Stimulated activated CD4-positive, alpha-beta T cell treated with anti-CD3 and anti-CD28 coated beads, Interleukin-12 subunit alpha, Interleukin-12 subunit beta, amount 100 ng/mL, for 4 hours (primary cell): ENCODE measurements at places on chromosomes 3 and 15.

DNA sequence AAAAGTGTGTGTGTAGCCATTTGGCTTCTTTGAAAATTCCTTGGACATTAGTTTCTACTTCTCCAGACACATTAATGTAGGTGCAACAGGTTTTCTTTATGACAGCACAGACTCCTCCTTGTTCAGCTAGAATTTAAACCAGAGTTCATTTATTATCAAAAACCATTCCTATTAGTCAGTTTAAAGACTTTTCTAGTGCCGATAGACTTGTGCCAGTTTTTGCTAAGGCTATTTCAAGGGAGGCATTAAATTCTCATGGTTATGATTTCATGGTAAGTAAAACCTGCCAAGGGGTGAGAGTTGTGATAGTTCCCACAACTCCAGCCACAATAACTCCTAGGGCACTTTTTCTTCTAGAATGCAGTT is 20.6 kb upstream of the SENP7 start:
- no peak for DNase-seq

DNA sequence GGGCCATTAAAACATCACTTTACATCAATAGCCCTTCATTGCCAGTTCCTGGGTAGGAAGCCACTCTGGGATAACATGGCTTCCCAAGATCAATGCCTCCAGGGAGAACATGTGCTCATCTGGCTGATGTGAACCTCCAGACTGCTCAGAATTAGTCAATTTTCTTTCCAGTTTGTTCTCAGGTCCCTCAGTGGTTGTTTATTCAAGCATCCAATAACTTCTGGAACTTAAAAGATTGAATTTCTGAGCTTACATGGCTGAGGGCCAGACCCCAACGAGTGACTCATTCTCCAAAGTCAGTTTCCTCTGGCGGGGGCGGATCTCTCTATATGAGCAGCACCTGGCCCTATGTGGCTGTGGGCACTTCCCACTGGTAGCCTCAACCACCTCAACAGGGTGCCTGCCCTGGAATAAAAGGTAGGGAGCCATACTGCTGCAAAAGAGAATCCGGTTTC is 34.0 kb downstream of the LYZL4 start:
- DNase-seq, result peak; percentile 12

GRCh38 chr3:117814975-117815374 is 1105.4 kb downstream of the TUSC7 start:
- DNase-seq, result no peak

- DNase-seq, result no peak
Observed at GRCh38 chr3:78414261-78414660, 1353.5 kb downstream of the ROBO1 start.

DNA sequence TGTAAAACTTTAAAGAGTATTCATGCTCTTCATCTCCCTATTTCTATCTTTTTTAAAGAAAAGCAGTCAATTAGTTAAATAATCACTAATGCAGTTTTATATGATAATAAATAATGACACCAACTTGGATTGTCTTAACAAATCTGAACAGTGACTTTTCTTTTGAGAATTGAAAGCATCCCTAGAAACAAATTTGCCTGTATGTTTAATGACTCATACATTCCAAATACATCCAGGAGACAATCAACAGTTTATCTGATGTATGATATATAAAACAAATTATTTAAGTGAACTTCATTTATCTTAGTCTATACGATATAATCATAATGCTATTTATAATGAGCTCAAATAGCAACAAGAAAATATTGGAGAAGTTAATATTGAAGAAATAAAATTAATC is 78.0 kb downstream of the ALCAM start:
- DNase-seq, result no peak

DNA sequence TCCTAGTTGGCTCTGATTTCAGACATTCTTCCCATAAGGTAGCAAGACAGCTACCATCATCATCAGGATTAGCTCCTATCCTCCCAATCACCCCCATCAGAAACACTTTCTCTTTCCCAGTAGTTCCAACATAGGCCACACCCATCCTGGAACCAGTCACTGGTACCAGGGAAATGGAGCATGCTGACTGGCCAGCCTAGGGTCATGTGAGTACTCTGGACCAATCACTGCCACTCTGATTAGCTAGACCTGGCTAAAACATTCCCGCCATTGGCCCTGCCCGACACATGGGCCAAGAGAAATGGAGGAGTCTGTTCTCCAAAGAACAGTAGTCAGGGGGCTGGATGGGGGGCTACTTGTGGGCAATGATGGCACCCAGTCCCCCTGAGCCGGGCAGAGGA is 12.4 kb downstream of the EFCC1 start:
- DNase-seq, result no peak

GRCh38 chr3:58288011-58288728 is 17.9 kb upstream of the RPP14 start:
- no peak for DNase-seq

- DNase-seq, result no peak
Observed at GRCh38 chr3:30964612-30965011, 70.2 kb upstream of the GADL1 start.

DNA sequence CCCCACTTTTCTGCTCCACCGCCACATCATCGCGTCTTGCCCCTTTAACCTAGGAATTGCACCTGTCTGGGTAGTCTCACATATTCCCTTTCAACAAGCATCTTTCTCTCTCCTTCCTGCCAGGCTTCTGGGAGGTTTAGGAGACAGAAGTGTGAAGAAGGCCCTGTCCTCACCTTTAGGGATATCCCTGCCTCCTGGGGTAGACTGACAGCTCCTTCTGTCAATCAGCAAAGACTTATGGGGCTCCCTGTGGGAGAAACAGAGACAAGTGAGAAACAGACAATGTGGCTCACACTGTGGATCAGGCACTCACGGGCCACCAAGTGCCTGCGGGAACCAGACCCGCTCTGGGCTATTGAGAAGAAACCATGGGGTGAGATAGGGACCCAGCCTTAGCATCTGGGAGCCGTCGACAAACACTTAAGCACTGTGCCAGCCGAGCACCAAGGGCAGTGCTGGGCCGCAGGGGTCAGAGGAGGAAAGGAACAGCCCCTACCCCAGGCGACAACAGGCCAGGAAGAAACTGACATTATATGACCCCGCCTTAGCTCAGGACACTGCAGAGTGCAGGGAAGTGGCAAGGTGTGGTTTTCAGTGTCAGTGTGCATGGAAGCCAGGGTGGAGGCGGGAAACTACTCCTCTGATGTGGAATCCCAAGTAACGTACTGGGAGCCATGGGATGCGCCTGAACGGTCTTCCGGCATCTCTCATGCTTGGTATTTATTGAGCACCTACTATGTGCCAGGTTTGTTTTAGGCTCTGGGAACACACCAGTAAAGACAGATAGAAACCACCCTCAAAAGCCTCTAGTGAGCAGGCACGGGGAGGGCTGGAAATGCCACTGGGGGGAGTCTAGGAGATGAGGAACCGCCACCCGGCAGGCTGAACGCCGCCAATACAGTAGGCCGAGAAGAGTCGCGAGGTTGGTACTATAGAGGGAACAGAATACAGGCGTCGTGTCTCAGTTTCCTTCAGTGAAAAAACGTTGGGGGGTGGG is 1.8 kb downstream of the EFCC1 start:
- no peak for DNase-seq

GRCh38 chr3:46498916-46499519 is 1.2 kb downstream of the RTP3 start:
- DNase-seq, result no peak

- no peak for DNase-seq
Observed at GRCh38 chr15:75796321-75796720, 46.9 kb upstream of the UBE2Q2 start.

DNA sequence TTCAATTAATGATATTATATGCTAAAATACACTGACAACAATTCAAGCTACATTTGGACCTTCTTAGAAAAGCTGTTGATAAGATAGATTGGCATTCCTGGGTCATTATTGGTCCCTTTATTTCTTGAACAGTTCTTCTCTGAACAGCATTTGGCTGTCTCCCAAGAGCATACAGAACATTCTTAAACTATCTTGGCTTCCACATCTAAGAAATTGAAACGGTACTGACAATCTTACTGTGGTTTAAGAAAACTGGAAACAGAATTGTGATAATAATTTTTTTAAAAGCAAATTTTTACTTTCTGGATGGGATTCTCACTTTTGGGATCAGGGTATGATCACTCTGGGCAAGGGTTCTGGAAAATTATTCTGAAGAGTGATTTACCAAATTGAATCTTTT is 161.7 kb upstream of the ZNF385D start:
- no peak for DNase-seq

- no peak for DNase-seq
Observed at GRCh38 chr3:184788751-184789150, 23.2 kb upstream of the VPS8 start.

- no peak for DNase-seq
Observed at GRCh38 chr15:50925281-50925680, 16.8 kb downstream of the AP4E1 start.

GRCh38 chr3:143875546-143875945 is 27.3 kb upstream of the SLC9A9 start:
- no peak for DNase-seq

DNA sequence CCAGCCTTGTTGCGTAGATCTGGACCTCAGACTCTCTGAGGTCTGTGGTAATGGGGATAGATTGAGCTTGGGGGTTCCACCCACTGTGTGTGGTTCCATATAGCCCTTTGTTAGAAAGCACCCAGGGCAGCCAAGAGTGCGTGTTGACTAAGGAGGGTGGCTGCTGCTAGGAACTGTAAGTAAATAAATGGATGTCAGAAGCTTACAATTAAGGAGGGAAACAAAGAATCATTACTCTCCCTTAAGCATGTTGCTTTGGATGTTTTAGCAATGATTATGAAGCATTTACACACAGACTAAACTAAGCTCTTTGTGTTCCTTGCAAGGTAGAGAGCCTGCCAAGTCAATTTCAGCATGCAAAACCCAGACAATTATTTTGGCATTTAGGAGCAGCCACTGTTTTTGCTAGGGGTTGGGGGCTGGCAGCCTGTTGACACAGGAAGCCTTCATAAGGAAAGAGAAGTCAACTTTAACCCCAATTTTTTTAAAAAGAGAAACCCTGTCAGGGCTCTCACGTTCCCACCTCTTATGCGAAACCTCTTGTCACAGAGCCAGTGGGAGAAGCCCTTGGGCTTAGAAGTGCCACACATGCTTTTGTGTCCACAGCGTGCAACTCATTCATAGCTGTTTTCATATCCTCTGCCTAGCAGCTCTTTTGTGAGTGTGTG is 127.8 kb downstream of the CMSS1 start:
- DNase-seq, result no peak

DNA sequence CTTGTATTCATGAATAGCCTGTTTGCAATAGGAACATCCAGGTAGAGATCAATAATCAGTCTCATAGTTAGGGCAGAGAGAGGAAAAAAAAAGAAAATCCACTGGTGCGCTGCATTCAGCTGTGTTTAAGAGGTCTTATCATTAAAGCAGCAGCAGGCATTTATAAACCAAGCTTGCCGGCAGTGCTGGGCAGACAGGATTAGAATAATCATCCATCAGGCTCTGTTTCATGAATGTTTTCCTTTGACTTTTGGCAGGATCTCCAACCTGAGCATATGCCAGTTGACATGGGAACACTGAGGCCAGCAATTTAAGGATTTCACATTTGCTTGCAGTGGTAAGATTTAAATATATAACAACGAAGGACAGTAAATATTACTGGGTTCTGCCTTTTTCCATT is 305.2 kb upstream of the SEMA6D start:
- no peak for DNase-seq

DNA sequence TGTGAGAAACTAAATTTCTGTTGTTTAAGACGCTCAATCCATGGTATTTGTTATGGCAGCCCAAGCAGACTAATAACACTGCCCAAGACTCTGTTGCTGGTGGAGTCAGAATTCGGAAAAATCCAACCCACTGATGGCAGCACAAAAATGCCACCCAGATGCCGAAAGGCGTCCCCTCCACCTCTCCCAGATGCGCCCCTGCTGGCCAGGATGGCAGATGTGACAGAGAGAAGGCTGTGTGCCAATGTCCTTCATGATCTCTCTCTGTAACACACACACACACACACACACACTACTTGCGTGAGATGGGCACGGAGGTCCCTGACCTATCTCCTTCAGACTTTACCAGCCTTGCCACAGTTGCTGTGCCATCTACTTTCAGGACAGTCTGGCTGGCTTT is 10.9 kb upstream of the LYSMD4 start:
- no peak for DNase-seq

DNA sequence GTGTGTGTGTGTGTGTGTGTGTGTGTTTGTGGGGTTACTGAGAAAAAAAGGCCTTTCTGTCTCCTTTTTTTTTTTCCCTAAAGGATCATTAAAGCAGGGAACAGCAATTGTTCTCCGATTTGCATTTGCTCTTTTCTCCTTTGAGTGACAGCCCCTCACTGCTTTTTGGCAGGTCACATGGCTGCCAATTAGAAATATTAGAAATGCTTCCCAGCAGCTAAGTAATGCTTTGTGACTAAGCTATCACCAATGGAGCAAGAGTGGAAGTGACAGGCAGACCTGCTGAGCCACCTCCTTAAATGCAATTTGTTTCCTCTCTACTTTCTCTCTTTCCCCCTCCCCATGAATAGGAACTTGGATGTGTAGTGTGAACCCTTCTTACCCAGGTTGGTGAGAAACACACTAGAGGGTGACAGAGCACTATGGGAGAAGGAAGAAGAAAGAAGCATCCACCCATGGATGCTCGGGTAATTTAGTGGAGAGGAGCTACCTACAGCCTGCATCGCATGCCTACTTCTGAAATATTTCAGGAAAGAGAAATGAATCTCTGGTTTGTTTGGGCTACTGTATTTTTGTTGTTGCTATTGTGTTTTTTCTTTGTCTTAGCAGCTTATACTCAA is 165.2 kb upstream of the PDZRN3 start:
- no peak for DNase-seq

DNA sequence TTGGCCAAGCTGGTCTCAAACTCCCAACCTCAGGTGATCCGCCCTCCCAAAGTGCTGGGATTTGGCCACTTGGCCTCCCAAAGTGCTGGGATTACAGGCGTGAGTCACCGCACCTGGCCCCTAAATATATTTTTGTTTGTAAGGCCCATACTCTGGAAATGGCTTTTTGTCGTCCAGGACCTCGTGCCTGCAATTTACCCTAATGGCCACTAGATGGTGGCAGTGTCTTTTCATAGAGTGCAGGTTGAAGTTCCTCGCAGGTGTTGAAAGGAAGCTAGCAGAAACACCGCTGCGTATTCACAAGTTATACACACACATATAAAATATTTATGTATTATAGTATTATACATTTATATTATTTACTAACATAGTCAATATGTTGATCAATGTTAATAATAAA is 97.2 kb downstream of the LRTM1 start:
- no peak for DNase-seq

DNA sequence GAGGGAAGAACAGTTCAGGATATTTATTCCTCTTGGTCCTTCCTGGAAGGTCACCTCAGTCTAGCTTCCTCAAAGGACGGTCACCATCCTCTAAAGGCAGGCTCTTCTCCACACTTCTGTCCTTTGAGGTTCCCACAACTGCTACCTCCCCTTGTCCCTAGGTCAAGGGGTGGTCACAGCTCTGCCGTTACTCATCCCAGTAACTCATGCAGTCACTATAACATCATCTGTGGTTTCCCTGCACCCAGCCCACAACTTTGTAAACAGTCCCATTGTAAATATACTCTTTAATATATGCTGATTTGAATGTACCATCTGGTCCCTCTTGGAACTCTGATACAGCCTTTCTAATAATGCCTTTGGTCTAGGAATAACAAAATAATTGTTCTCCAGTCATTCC is 887.4 kb downstream of the FHIT start:
- DNase-seq, result no peak
